ENCODE measurements at places on chromosomes 6 and 20. TPM values are rescaled to one million over a fixed set of nuclear protein-coding genes. Genes with fewer than 3 reads are reported as not detected.

GRCh38 chr6:154535147-154535546, 24.7 kb upstream of the CNKSR3 start:
- DNase-seq: no peak
- no peak overlapping the region for H3K27ac ChIP-seq
- peaks cover 28% of the 10 kb centered on the region for H3K4me1 ChIP-seq
- peaks cover 2% of the 10 kb centered on the region for H3K27me3 ChIP-seq
- no peaks in the 10 kb centered on the region for H3K36me3 ChIP-seq

Gene TRIM15
- total RNA-seq: not detected

Gene FGD2
- not detected for total RNA-seq

GRCh38 chr6:122904166-122904565, 91.9 kb upstream of the CLVS2 start:
- H3K27ac ChIP-seq: no peak overlapping the region
- no peaks in the 10 kb centered on the region for H3K36me3 ChIP-seq
- H3K27me3 ChIP-seq: peaks cover 32% of the 10 kb centered on the region
- H3K4me1 ChIP-seq: no peaks in the 10 kb centered on the region
- DNase-seq: no peak

- H3K4me3 ChIP-seq: no peak overlapping the region
- H3K36me3 ChIP-seq: no peaks in the 10 kb centered on the region
- H3K4me1 ChIP-seq: peaks cover 13% of the 10 kb centered on the region
- no peak for DNase-seq
- no peak overlapping the region for H3K27ac ChIP-seq
- no peaks in the 10 kb centered on the region for H3K27me3 ChIP-seq
These were observed 87.2 kb downstream of the ADAT2 start for GRCh38 chr6:143363299-143363698.

DNA sequence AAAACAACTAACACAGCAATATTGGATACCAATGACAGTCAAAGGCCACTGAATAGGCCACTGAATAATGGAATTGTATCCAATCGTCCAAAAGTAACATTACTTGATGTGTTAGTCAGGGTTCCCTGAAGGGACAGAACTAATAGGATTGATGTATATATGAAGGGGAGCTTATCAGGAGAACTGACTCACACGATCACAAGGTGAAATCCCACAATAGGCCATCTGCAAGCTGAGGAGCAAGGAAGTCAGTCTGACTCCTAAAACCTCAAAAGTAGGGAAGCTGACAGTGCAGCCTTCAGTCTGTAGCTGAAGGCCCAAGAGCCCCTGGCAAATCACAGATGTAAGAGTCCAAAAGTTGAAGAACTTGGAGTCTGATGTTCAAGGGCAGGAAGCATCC, 571.4 kb downstream of the PRKN start:
- no peaks in the 10 kb centered on the region for H3K27me3 ChIP-seq
- H3K4me3 ChIP-seq: no peak overlapping the region
- H3K36me3 ChIP-seq: no peaks in the 10 kb centered on the region
- no peaks in the 10 kb centered on the region for H3K4me1 ChIP-seq
- DNase-seq: no peak

- DNase-seq: no peak
- H3K27ac ChIP-seq: no peak overlapping the region
- no peak overlapping the region for H3K4me3 ChIP-seq
- no peaks in the 10 kb centered on the region for H3K36me3 ChIP-seq
These were observed 165.4 kb downstream of the SLC35B3 start for GRCh38 chr6:8269872-8270454.
